LHCN-M2 (cell line): ENCODE measurements at places on chromosomes 3 and 15.

DNA sequence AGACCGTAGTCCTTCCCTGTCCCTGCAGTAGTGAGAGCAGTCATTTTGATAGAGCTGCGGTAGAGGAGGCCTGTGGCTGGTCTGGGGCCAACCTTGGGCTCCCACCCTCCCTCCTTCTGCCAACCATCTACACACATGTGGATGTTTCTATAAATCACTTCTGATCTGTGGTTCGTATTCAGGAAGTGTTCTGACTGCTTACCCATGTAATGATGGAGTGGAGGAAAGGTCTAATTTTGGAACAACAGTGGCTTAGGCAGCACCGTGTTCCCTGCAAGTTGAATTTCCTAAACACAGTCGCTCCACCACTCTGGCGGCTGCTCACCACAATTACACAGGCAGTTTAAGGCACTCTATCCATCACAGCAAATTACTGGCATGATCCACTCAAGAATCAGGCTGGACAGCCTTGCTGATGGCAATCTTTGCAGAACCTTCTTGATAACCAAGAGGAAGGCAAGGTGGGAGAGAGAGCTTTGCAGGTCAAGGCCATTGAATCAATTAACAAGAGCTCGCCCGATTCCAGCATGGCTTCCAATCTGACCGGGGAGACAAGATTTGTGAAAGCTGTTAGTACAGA is 104.7 kb upstream of the VEPH1 start:
- DNase-seq, result no peak

- peak; percentile 42 for DNase-seq
Measured at GRCh38 chr15:98560338-98560737, 88.0 kb upstream of the IGF1R start.

DNA sequence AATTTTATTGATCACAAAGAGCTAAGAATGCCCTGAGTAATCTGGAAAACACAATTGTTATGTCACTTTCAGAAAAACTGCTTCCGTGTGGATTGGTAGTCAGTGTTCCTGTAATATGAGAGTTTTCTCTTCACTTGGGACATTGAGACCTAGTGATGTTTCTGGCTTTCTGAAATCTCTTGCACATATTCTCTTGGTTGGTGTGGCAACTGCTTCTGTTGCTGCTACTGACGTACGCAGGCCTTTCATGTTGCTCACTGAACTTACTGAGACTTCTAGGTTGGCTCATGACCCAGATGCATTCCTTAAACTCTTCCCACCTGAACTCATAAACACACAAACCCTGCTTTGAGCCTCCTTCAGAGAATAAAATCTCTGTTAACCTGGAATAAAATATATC is 175.0 kb upstream of the PFN2 start:
- DNase-seq, result peak; percentile 34

DNA sequence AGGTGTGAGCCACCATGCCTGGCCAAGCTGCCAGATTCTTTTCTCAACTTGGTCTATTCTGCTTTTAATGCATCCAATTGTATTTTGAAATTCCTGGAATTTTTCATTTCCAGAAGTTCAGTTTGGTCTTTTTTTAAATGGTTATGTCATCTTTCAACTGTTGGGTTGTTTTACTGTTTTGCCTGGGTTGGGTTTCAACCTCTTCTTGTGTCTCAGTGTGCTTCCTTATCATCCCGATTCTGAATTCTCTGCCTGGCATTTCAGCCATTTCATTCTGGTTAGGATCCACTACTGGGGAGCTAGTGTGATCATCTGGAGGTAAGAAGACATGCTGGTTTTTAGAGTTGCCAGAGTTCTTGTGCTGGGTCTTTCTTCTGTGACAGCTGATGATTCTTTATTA is 61.5 kb downstream of the LRRC49 start:
- peak; percentile 8 for DNase-seq

GRCh38 chr3:52290596-52291507 is 3.2 kb downstream of the GLYCTK start:
- DNase-seq, result no peak

DNA sequence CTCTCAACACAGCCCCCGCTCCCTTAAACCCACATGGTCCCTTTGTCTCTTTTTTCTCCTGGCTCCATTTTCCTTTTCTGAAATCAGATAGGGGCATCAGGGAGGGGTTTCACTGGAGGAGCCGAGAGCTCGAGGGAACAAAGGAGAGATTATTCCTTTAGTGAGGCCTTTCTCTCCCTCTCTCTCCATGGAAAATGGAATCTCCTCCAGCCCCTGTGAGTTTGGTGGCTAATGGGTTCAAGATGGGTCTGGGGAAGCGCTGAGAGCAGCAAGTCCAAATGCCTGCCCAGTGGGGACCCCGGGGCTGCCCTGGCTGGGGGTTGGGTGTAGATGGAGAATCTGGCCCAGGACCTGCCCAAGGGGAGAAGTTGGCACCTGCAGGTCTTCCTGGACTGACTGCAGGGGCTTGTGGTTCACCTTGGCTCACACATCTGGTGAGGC is 56.8 kb downstream of the ITGA11 start:
- DNase-seq, result no peak

- no peak for DNase-seq
Measured at GRCh38 chr3:150742679-150743078, 20.3 kb downstream of the SIAH2 start.

DNA sequence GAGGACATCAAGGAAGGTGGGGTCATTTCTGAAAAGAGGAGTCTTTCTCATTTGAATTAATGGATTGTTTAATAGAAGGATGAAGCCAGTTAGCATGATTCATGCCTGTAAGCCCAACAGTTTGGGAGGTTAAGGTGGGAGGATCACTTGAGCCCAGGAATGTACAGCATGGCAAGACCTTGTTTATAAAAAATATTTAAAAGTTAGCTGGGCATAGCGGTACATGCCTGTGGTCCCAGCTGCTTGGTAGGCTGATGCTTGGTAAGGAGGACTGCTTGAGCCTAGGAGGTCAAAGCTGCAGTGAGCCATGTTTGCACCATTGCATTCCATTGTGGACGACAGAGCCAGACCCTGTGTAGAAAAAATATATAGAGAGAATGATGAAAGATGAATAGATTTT is 165.5 kb downstream of the ALCAM start:
- no peak for DNase-seq

DNA sequence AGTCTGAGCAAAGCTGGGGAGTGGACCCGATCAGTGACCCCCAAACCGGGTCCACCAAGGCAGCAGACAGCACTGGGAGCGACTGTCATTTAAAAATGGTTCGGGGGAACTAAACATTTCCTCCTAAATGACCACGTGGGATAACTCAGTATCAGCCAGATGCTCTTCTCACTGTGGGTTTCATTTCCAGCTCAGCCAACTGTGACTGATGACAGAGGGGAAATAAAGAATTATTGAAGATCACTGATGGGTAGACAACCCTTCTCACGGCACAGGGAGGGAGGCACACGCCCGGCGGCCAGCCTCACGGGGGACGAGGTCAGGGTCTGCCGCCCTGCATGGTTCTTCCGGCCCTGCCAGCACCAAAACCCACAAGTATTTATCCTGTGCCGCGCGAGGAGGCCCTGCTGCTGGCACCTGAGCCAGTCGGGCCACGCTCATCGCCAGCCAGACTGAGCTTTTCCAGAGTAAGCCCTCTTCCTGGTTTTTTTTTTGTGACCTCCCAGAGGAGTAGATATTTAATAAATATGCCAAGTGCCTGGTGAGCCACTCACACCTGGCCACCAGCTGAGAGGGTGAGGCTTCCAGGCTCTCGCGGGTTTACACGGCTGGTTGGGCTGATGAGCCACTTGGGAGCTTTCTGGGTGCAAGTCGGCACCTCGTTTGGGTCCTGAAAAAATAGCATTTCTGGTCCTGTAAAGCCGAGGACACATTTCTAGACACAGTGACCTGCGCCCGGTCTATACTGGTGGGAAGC is 6.2 kb downstream of the MELTF start:
- no peak for DNase-seq

- no peak for DNase-seq
Measured at GRCh38 chr15:34768530-34768929, 13.7 kb upstream of the GJD2 start.

DNA sequence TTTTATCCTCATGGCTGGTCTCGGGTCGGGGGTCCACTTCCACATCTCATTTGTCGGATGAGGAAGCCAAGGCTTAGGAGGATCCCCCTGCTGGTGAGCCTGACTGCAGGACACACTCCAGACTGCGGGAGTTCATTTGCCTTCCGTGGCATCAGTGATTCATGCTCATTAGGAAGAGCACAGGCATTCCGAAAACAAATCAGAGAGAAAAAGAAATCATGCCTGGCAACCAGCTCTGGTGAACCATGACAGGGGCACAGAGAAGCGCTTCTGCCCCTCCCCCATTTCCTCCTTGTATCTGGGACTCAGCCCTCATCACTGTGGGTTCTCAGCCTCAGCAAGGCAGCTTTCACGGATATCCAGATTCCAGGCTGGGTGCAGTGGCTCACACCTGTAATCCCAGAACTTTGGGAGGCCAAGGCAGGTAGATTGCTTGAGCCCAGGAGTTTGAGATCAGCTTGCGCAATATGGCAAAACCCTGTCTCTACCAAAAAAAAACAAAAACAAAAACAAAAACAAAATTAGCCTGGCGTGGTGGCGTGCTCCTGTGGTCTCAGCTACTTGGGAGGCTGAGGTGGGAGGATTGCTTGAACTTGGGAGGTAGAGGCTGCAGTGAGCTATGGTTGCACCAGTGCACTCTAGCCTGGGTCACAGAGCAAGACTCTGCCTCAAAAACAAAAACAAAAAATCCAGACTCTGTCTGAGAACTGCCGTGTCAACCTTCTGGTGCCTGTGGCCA is 28.4 kb downstream of the IRAK2 start:
- peak; percentile 95 for DNase-seq

DNA sequence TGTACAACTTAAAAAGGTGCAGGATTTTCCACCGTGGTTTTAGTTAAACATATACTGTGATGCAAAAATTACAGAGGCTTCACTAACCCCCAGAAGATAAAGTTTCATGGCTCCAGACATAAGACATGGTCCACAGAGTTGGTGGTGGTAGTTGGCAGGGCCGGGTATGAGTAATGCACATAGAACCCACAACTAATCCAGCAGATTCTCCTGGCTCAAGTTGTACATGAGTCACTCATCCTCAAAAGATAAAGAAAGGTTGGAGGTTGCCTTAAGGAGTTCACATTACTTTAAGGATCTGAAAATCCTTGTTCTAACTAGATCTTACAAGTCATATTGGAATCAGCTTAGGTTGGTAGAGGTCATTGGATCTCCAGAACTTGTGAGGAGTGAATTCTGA is 98.3 kb upstream of the ZBTB20 start:
- peak; percentile 96 for DNase-seq

DNA sequence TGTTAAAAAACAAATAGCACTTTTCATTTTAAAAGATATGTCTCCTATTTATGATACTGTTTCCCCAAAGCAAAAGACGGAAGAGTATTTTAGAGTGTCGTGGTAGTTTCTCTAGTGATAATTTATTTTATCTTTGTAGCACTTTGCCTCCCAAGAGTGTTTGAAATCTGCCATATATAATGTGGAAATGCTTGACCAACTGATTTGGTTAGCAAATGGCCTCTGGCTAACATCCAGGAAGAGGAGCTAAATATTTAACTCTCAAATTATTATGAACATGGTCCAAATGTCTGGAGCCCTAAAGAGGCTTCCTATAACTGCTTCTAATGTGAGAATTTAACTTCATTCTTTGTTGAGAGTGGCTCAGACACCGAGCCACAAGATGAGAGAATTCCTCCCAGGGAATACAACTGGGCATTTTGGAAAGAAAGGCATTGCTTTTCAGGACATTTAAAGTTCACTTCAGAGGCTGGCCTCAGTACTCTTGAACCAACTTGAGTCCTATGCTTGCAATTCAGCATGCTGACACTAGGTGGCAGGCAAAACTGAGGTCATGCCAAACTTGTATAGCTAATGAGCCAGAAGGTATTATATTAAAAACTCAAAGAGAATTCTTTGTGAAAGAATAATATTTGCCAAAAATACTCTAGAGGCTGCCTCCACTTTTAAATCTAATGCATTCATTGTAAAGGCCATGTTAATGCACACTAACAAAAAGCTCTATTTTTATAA is 104.5 kb downstream of the RARB start:
- peak; percentile 7 for DNase-seq

DNA sequence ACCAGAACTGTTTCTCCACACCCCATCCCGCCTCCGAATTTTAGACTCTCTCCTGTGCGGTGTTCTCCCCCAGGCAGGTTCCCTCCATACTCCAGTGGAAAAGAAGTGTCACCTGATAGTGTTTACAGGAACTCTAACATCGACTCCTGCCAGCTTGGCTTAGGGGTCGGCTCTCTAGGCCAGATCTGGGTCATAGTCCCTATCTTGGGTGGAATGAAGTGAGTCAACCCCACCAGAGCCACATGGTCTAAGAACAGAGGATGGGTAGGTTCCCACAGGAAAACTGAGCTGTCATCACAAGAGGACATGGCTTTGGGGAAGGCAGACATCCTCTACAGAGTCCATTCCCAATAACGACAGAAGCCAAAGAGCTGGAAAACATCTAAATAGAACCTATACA is 5.9 kb downstream of the BCL2L10 start:
- no peak for DNase-seq

- peak; percentile 87 for DNase-seq
Measured at GRCh38 chr15:68503791-68504680, 72.1 kb upstream of the ITGA11 start.

- peak; percentile 14 for DNase-seq
Measured at GRCh38 chr3:37279236-37279635, 104.9 kb upstream of the LRRFIP2 start.

DNA sequence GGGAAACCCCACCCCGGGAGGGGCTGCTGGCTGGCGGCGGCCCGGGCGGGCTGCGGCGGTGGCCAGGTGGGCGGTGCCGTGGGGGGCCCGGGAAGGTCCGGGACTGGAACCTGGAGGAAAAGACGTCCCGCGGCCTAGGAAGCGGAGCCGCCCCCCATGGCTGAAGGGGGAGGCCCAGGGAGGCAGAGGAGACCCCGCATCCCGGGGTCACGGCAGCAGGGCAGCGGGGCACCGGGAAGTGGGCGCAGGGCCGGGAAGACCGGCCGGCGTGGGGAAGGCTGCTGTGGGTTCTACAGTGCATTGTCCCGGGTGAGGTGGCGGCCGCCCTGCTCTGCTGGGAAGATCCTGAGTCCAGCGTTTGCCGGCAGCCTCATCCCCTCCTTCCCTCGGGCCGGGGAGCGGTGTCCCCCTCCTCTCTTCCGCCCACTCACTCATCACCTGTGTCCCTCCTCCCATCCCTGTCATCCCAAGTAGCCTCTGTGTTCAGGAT is 525 bp upstream of the FSTL1 start:
- DNase-seq, result no peak

DNA sequence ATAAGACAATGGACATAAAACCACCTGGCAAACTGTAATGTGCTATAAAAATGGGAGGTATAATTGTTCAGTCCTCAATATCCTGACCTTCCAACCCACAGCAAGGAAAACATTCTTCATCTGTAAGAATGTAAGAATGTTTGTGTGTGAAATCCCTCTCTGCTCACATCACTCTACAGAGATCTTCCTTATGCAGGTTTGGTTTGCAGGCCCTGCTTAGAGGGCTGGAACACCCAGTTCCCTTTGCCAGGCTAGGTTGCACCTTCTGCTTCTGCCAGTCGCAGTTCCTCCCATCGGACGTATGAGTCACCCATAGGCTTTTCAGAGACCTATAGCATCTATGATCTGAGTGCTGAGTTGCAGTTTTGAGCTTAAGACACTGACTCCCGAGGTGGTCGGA is 24.1 kb upstream of the MINAR1 start:
- no peak for DNase-seq
